ENCODE measurements at places on chromosomes 5 and 9.
A peak's percentile ranks its signal among the peaks of the same experiment; 100 is the strongest.

DNA sequence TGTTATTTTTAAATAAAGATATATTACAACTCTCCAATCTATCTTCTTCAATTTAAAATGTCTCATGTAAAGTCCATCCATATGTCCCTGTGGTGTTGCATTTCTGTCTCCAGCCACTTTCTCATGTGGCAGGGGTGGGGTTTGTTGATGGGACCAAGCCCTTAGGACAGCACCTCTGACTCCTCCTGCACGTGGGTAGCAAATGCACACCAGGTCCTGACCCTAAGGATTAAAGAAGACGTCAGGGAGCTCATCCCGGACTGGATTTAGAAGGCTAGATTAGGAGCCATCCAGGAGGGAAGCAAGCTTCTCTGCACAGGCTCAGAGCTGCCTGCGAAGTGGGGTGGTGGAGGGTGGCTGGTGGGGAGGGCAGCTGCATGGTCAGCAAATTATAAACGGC is 38.9 kb upstream of the FAM120AOS start:
- no peak for DNase-seq

GRCh38 chr5:32326216-32326772 is 13.6 kb upstream of the MTMR12 start:
- no peak for DNase-seq

DNA sequence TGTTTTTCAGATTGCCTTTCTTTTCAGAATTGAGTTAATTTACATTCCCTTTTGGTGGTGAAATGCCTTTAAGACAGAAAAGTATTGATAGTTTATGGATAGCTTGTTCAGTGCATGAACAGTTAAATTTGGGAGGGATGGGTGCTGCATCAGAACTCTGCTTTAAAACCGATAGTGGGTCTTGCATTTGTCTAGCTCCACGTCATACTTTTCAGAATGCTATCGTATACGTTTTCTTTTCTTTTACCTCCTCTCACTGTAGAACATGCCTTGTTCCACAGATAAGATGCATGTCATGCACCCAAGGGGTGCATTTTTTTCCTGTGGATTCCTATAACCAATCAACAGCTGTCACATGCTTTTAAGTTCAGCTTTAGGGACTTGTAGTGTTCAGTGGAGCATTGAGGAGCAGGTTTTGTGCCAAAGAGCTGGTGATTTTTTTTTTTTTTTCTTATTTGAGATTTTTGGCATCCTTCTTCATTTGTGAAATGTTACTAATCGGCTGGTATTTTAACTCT is 2.3 kb downstream of the SLC44A1 start:
- DNase-seq, result no peak

- peak; percentile 64 for DNase-seq
These were observed 25.8 kb upstream of the HSD17B3 start for GRCh38 chr9:96327694-96328352.

- DNase-seq, result no peak
These were observed 19.2 kb downstream of the NIPAL4 start for GRCh38 chr5:157479166-157479565.

- DNase-seq, result no peak
These were observed 107.2 kb upstream of the RAD23B start for GRCh38 chr9:107175816-107176435.

DNA sequence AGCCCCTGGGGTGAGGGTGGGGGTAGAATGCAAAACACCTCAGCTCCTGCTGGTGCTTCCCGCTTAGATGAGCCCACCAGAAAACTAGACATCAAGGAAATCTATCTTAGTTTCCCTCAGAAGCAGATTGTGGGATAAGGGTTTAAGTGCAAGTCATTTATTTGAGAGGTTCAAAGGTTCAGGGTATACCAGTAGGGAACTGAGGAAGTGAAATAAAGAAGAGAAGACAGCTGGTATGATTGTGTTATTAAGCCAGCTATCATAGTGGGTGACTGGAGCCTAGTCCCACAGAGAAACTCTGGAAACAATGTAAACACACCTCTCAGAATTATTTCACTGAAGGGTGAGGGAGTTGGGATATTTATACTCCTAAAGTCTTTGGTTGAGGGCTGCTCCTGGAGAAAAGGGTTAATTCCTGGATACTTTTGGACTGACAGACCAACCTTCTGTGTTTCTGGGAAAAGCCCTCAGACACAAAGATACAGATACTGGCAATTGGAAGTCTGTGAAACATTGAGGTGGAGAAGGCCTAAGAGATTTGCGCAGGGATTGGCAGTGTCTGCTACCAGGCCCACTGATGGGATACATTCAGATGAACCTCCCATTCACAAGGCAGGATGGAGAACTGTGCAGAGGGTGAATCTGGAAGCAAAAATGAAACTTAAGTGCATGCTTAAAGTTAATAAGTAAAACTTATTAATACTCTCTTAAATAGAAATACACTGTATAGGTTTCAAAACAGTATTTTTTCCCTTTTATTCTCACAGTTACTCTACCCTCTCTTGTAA is 6.4 kb upstream of the DCTN4 start:
- no peak for DNase-seq

DNA sequence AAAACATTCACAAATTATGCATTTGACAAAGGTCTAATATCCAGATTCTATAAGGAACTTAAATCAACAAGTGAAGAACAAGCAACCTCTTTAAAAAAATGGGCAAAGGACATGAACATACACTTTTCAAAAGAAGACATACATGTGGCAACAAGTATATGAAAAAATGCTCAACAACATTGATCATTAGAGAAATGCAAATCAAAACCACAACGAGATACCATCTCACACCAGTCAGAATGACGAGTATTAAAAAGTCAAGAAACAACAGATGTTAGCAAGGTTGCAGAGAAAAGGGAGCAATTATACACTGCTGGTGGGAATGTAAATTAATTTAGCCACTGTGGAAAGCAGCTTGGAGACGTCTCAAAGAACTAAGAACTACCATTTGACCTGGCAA is 38.9 kb upstream of the TNFSF15 start:
- no peak for DNase-seq

DNA sequence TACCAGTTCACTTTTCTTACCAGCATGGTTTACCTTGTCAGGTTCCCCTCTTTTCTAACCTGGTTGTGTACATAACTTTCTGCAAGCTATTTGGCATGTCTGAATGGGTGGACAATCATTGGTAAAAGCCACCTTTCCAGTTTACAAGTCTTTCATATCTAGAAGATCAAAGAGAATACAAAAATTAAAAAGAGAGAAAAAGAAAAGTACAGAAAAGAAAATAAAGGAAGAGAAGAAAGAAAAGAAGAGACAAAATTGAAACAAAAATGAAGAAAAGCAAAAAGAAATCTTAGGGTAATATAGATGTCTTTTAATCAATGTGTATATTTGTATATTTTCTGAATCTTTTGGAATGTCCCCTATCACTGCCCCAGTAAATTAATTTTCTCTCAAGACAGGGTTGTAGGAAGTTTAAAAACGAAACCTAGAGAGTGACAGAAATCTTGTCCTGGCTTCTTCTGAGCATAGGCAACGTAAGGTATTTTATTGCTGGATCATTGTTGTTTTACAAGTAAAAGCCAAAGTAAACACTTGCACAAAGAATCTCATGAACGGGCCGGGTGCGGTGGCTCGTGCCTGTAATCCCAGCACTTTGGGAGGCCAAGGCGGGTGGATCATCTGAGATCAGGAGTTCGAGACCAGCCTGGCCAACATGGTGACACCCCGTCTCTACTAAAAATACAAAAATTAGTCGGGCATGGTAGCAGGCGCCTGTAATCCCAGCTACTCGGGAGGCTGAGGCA is 98.7 kb upstream of the IFNE start:
- no peak for DNase-seq

DNA sequence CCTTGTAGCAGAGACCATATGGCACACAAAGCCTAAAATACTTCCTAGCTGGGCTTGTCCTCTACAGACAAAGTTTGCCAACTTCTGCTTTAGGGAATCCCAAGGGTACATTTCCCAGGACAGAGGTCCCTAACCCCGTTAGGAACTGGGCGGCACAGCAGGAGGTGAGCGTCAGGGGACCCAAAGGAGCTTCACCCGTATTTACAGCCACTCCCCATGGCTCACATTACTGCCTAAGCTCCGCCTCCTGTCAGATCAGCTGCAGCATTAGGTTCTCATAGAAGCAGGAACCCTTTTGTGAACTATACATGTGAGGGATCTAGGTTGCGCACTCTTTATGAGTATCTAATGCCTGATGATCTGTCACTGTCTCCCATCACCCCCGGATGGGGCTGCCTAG is 88.5 kb upstream of the TRPM3 start:
- no peak for DNase-seq

DNA sequence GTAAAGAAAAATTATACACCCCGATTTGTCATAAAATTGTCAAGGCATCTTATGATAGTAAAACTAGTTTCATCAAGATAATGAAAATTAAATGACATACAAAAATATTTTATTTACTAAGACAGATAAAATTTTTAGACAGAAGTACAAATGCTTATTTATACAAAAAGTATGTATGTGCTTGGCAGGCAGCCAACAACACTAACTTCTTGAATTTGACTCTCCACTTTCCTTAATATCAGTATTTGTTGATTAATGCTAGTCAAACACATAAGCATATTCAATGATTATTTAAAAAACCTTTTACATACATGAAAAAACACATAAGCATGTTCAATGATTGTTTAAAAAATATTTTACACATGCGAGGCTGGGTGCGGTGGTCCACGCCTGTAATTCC is 1079.9 kb upstream of the CDH6 start:
- no peak for DNase-seq

GRCh38 chr5:168550656-168551055 is 21.6 kb downstream of the FBLL1 start:
- DNase-seq, result no peak
